ENCODE measurements at places on chromosomes 5 and 9. TPM values are rescaled to one million over a fixed set of nuclear protein-coding genes. Genes with fewer than 3 reads are reported as not detected.

ORM2 gene
- total RNA-seq, result not detected

MZB1 gene
- 0.09 TPM for total RNA-seq

FST gene
- total RNA-seq, result 17.3 TPM

GCNT4 gene
- total RNA-seq, result 0.56 TPM

IL31RA gene
- total RNA-seq, result 0.27 TPM

PRSS3 gene
- 16.2 TPM for total RNA-seq

TOR2A gene
- 4.8 TPM for total RNA-seq

DIPK1B gene
- total RNA-seq, result 100 TPM

CYLC2 gene
- total RNA-seq, result not detected

ANXA1 gene
- 467 TPM for total RNA-seq
